ENCODE measurements at places on chromosomes 11 and 22.

DNA sequence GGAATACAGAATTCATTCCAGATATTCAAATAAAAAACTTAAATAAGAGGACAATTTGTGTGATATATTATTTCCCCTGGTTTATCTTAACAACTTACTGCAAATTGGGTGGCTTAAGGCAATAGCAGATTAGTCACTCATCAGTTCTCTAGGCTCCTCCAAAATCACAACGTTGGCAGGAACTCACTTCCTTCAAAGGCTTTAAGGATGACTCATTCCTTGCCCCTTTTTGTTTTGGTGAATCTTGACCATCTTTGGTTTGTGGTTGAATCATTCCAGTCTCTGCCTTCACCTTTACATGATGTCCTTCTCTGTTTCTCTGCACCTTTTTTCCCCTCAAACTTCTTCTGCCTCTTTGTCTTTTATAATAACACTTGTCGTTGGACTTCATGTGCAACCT is 3.4 kb downstream of the OR10AG1 start:
- no peak for DNase-seq

GRCh38 chr22:36467042-36467810 is 14.2 kb downstream of the TXN2 start:
- DNase-seq: no peak

GRCh38 chr11:58502004-58502403 is 5.9 kb downstream of the OR5B21 start:
- no peak for DNase-seq

DNA sequence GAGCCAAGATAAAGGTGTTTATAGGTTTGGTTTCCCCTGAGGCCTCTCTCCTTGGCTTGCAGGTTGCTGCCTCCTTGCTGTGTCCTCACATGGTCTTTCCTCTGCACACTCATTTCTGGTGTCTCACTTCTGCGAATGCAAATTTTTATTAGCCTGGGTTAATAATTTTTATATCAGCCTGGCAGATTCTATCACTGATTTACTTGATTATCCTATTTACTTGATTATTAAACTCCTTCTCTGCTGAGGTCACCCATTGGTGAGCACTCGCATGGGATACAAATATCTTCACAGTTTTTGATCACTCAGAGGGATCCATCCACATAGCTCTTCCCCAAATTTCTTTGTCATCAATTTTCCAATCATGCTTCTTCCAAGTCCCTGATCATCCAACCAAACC is 90.9 kb upstream of the IGLL5 start:
- no peak for DNase-seq

GRCh38 chr11:16941935-16942334 is 72.3 kb downstream of the PLEKHA7 start:
- no peak for DNase-seq

- no peak for DNase-seq
Observed at GRCh38 chr22:49307870-49308269, 519.8 kb downstream of the BRD1 start.

DNA sequence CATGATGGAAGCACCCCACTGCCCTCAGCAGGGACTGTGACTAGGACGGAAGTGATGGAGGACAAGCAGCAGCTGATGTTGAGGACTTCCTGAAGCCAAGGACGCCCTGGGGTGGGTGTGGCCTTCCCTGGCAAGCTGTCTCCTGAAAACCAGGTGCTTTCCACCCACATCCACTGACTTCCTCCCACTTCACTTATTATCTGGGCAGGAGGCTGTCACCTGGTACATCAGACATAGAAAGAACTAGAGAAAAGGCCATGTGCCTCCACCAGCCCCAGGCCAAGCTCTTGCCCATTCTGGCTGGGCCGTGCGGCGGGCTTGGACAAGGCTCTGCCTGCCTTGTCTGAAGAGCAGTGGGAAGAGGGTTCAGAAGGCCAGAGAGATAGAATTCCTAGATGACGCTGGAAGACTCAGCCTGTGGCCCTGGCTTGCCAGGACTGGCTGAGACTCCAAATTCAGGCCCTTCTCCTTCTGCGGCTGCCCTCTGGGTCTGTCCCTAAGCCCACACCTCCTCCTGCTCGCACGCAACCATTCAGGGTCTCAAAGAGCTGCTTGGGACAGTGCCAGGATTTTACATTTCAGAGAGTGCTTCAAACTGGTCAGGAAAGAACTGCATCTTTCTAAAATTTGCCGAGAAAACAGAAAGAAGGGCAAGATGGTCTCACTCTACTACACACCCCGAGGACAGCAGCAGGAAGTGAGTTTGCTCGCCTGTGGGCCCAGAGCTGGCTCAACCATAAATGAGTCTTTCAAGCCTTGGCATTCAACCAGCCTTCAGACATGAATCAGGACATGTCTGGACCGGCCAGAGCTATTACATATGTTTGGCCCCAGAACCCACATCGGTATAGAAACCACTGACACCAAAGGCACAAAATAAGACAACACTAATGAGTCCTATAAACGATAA is 13.3 kb downstream of the ARHGAP1 start:
- DNase-seq: no peak

- DNase-seq: no peak
Observed at GRCh38 chr22:20591295-20591645, 83.9 kb downstream of the MED15 start.

GRCh38 chr22:17198170-17199002 is 20.8 kb downstream of the ADA2 start:
- no peak for DNase-seq

DNA sequence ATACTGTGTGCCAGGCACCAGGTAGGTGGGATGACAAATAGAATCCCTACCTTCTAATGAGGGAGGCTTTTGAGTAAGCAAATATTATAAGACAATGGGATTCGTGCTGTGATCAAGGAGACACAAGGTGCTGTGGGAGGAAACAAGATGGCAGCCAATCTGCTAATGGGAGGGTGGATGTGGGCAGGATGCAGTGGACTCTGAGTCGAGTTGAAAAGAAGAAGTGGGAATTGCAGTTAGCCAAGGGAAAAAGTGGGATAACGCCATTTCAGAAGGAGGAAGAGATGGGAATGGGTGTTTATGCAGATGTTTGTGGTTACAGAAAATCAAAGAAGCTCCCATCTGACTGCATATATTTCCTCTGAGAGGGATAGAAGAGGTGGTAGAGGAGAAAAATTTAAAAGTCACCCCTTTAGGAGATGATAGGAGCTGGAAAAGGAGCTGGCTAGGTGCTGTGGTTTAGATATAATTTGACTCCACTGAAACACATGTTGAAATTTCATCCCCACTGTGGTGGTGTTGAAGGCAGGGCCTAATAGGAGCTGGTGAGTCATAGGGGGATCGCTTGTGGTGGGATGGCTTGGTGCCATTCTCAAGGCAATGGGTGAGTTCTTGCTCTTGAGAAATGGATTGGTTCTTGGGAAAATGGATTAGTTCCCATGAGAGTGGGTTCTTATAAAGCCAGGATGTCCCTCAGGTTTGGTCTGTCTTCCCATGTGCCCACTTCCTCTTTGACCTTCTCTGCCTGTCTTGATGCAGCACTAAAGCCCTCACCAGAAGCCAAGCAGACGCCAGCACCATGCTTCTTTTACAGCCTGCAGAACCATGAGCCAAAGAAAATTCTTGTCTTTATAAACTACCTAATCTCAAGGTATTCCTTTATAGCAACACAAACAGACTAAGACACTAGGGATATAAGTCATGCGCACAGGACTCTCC is 30.0 kb upstream of the POU2AF1 start:
- DNase-seq: no peak

DNA sequence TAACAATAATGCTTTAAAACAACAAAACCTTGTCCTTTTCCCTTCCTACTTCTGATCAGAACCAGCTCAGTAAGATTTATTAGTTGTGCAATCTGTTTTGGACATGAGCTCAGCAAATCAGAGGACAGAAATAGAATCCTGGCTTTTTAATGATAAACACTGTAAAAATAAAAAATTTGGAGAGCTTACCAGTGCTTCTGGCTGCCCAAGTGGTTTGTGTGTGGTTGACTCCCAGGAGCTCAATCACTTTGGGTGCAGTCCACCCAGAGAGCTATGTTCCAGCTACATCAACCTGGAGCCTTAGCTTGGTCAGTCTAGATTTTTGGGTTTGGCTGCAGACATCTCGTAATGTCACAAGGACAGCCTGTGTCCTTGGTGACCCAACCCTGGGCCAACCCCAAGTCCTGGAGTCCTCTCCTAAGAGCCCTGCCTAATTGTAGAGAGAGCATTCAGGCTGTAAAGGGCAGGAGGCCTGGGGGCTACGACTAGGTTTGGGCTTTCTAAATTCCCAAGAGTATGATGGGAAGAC is 28.5 kb downstream of the CD44 start:
- no peak for DNase-seq

DNA sequence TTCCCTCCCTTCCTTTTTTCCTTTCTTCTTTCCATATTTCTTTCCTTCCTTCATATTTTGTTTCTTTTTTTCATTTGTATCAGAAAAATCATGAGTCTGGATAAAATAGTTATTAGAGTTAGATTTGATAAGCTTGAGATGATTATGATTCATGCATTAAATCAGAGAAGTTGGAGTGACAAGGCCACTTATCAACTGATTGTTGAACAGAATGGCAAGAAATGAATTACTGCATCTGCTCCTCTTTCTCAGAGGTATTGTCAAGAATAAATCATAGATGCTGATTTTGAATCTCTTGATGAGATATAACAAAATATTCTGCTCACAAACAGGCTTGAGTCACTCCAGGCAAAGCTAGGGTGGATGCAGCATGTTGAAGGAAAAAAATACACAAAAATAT is 54.6 kb upstream of the ANO5 start:
- no peak for DNase-seq

DNA sequence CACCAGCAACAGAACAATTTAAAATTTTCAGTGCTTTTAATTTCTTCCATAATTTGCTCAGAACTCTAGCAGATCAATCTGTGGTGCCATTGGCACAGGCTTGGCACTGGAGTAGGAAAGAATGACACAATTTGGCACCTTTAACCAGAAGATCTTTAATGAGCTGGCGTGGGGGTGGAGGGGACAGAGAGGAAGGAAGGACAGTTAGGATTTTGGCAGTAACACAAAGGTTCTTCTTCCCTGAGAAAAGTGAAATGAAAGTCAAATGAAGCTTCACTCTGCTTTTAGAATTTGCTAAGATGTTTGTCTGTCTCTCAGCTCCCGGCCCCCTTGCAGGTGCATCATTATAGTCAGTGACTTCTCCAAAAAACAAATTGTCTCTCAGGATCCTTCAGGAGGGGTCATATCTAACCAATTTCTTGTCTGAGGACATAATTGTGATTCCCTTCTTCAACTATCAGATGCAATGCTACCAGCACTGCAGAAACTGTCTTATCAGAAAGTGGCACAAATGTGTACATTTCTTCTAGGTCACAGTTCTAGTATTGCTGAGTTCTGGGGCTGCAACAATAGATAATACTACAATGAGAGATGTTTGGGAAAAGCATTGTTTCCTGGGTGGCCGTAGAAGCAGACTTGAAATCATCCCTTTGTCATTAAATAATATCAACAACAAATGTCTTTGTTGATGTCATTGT is 66.8 kb downstream of the CSTPP1 start:
- DNase-seq: peak; percentile 42

DNA sequence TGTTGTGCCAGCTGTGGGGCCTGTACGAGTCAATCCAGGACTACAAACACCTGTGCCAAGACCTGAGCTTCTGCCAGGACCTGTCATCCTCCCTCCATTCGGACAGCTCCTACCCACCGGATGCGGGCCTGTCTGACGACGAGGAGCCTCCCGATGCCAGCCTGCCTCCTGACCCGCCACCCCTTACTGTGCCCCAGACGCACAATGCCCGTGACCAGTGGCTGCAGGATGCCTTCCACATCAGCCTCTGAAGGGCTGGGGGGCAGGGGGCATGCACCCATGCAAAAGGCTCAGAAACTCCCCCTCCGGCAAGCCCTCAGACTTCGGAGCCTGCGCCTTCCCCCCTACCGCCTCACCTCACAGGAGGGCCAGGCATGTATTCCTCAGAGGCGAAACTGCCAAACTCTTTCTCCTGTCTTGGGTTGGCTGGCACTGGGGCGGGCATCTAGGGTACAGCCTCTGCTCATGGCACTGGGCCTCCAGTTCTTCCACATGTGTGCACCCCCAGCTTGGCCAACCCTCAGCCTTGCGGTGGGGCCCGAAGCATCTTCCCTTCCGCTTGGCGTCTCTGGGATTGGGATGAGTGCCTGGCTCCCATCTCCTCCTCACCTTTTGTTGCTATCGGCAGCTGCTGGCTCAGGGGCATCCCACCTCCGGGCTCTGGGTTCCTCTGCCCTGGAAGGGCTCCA is 1.2 kb downstream of the FAM89B start:
- DNase-seq: no peak

GRCh38 chr11:88301488-88302140 is 35.9 kb downstream of the CTSC start:
- DNase-seq: peak; percentile 37

DNA sequence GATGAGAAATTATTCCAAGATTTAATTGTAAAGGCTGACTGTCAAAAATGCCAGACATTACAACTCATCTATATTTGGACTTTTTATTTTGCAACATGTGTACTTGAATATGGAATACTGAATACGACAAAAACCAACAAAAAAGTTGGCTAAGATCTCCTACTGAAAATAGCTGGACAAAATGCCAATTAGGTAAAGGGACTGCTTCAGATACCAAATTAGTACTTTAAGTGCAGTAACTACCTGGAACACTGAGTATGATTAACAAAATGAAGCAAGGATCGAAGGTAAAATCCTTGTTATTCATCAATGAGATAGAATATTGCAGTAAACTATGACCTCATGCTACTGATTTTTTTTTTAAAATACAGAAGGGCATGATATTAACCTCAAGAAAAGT is 173.8 kb downstream of the SOX6 start:
- DNase-seq: no peak

- DNase-seq: no peak
Observed at GRCh38 chr11:69211920-69212797, 56.4 kb downstream of the SMIM38 start.

DNA sequence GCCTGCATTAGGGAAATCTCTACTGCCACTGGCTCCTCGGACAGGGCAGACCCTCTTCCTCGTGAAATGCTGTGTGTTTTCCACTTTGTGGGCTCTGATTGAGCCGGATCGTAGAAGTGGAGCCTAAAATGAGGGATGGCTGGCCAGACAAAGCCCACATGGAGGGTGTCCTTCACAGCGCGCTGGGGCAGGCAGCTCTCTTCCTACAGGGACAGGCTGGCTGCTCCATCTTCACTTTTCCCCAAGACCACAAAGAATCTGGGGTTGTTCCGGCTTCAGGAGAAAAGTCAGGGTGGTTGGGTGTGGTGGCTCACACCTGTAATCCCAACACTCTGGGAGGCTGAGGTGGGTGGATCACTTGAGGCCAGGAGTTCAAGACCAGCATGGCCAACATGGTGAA is 94.9 kb downstream of the MORC2 start:
- no peak for DNase-seq

Measured in suppressor macrophage treated with lipopolysaccharide for 4 hours (primary cell).